ENCODE measurements at places on chromosomes 4 and X.

GRCh38 chr4:75512386-75513211, 1.6 kb downstream of the RCHY1 start:
- peak; percentile 34 for DNase-seq

DNA sequence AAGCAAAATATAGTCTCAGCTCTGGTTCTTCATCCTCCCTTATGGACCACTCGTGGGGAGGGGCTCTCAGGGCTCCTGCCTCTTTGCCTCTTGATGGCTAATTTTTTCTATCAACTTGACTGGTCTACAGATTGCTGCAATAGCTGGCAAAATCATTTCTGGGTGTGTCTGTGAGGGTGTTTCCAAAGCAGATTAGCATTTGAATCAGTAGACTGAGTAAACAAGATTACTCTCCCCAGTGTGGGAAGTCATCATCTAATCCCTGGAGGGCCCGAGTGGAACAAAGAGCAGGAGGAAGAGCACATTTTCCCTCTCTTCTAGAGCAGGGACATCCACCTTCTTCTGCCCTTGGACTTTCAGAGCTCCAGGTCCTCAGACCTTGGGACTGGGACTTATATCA, 153.5 kb downstream of the STK32B start:
- no peak for DNase-seq

DNA sequence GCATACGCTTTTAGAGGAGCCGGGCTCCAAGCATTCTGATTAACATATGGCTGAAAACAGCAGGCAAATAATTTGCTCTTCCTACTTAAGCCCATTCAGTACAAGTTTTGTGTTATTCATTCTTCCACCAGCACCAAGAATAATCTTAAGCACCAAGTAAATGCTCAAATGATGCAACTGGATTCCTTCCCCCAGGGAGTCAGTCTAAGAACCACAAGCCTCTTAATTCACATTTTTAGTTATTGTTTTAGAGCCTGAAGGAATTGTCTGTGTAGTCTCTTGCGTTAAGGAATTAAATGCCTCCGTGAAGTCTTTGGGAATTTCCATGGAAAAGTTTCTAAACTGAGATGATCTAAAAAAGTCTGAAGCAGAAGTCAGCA, 61.5 kb upstream of the MAGEB2 start:
- no peak for DNase-seq

DNA sequence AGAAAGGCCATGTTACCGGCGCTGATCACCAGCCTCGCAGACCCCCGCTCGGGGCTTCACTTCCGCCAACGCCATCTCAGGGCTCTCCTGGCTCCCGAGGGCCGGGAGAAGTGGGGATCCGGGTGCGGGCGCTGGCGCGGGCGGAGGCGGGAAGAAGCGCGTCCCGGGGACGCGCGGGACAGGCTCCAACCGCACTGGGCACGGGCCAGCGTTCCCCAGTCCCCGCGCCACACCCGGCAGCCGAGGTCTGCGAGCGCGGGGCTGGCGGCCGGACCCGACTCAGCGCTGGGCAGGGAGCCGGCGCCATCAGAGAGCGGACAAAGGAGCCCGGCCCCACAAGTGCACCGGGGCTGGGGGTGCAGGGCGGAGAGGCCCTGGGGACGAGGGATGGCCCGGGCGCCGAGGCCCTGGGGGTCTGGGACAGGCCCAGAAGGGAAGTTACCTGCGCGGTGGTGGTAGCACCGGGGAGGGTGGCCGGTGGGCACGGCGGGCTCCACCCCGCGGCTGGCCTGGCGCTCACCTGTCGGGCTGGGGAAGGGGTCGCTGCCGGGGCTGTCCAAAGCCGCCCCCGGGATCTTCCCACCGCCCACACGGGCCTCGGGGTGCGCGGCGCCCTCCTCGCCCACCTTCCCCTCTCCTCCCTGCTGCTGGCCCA, 449 bp downstream of the CTPS2 start:
- peak; percentile 11 for DNase-seq

- no peak for DNase-seq
Observed at GRCh38 chr4:99084595-99084994, 4.0 kb downstream of the ADH5 start.

DNA sequence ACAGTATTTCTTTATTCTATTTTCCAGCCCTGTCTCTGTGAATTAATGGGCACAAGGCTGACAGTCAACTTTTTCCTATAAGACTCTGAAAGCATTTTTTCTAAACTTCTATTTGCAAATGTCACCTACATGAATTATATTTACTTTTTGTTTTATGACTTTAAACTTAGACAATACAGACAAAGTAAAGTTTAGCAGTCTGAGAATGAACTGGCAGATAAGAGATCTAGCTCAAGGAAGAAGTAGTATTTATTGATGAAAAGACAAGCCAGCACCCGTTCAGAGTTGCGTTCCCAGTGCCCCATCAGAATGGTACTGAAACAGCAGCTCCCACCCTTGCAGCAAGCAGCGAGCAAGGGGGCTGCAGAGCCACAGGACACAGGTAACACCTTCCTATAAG, 148.5 kb downstream of the FAM13A start:
- no peak for DNase-seq

DNA sequence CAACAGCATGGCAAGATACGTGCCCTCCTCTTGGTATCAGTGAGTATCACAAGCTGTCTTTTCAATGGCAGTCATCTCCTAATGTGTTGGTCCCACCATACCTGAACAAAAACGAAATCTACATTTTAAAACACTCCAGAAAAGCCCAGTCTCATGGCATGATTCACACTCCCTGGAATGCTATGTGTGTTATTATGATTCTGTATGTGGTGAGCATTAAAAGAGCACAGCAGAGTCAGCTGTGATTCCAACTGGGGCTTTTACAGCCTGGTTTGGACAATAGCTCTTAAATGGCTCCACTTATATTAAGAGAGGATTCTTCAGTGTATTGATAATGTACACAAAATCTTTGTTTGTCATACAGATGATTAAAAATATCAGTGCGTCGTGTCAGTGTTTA, 274.1 kb upstream of the GK2 start:
- DNase-seq: no peak

DNA sequence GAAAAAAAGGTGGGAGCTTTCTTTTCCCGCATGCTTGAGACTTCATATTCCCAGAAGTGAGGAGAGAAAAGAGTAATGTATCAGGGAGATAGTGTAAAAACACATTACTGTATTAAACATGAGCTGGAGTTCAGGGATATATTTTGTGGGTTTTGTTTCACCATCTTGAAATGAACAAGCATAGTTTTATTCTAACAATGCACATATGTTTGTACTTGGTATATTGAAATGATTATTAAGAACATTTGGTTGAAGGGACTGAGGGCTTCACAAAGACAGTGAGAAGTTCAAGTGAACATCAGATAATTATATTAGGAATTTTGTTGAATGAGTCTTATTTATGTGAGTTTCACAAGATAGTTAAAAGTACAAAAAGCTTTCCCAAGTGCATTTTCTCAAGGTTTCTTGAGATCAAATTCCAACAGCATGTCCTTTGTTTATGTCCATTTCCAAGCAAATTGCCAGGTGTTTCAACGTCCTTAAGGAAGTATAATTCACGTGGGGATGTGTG, 368.8 kb downstream of the ANKRD50 start:
- DNase-seq: no peak

- DNase-seq: peak; percentile 44
Observed at GRCh38 chr4:168585168-168586091, 88.6 kb downstream of the PALLD start.

DNA sequence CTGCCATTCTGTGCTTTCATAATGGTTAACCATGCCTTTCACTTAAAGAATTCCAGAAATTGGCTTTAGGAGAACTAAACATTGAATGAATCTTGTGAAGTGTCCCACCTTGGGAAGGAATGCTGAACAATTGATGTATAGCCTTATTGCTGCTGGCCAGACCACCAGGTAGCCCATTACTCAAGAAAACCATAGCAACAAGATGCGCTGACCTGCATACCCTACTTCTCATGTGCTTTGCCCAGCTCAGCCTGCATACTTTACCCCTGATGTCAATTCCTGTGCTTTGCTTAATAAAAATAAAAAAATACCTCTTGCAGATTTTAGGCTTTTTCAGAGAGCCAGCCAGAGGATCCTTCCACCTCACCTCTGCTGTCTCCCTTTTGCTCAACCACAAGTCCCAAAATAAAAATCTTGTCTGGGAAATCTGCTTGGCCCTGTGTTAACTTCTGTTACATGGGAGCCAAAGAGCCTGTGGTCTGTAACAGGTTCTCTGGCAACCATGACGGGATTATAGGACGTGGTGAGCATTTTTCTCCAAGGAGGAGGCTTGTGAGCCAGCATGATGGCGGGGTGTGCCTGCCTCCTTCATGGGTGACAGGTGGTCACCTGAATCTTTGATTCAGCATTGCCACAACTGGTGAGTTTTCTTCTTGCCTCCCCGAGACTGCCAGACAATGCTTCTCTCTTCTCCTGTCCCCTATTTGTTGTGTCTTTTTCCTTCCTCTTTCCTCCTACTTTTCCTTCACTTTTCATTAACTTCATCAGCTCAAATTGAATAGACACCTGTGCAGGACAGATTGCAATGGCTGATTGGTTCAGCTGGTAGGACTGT, 106.8 kb downstream of the ARSJ start:
- DNase-seq: no peak

DNA sequence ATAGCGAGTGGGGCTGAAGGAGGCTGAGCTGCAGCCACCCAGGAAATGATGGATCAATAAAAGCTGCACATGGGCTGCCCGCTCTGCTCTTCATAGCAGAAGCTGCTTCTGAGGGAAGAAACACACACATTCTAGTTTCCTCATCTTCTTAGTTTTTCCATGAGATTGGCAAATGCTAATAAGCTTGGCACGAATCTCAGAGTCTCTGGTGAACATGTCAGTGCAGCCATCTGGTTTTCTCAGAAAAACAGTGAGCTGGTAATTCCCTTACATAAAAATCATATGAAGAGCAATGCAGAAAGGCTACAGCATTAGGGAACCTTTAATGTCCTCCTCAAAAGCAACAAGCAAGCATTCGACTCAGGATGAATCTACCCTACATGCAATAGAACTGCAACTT, 69.9 kb downstream of the GATB start:
- no peak for DNase-seq

DNA sequence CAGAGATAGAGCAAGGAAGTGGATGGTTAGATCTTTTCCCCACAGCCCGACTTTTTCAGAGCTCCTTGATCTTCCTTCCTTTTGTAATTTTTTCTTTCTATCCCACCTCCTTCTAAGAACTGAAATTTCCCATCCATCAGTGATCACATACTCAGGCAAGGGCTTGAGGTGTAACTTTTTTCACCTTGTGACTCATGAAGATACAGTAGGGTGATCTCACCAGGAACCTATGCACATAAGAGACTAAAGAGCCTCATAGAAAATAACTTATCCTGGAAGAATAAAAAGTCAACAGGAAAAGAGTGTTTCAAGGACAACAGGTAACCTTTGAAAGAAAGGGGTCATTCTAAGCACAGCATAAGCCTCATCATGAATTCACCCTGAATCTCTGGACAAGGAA, 131.2 kb upstream of the HCCS start:
- DNase-seq: no peak

DNA sequence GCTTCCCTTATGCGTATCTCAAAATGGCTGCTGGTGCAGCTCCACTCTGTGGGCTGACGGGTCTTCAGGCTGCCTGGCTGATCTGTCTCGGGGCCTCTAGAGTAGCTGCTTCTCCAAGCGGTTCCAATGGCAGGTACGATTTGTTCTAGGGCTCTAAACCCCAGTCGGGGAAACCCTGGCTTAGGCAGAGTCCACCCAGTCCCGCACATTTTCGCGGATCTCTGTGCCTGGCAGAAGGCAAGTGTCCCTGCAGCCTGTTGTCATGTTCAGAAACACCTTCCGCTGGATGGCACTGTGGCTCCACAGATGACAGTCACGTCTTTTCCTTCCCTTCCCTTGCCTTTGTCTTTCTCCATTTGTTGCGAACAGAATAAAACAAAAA, 54.4 kb downstream of the NBDY start:
- DNase-seq: no peak

DNA sequence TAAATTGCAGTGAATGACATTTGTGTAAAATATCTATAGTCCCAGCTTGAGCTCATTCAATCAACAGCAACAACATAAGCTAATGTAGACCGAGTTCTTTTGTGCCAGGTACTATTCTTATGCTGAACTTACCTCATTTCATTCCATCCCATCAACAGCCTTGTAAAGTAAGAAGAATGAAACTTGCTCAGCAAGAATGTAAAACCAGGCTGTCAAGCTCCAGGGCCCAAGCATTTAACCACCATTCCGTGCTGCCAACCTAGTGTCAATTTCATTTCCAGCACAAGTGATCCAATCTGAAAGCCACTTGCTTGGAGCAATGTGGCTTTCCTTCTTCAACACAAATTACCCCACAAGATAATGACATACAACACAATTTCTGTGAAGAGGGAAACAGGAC, 36.6 kb downstream of the RASSF6 start:
- DNase-seq: no peak

- no peak for DNase-seq
Observed at GRCh38 chr4:180618396-180618795, 1624.8 kb upstream of the TENM3 start.

DNA sequence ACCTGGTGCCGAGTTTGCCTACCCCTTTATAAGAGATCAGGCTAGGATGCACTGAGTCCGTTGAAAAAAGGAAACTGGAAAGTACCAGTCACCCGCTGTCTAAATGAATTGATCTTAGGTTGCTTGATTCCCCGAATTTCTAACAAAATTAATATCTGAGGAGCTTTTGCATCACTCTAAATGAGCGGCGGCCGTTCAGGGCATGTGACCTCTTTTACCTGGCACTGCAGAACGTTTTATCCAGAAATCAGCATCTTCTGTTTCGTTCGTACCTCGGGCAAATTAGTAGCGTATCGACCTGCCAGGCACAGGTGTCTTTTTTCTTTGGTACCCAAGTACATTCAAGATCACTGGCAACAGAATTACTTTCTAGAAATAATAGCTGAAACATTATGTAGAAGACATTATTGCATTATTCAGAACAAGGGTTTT, 876 bp downstream of the KLHL2 start:
- DNase-seq: no peak

DNA sequence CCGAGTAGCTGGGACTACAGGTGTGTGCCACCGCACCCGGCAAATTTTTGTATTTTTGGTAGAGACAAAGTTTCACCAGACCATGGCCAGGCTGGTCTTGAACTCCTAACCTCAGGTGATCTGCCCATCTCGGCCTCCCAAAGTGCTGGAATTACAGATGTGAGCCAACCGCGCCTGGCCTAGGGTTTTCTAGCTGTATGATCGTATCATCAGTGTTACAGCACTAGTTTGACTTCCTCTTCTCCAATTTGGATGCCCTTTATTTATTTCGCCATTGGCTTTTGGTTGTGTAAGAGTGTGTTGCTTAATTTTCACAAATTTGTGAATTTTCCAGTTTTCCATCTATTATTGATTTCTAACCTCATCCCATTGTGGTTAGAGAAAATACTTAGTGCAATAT, 5.2 kb downstream of the TKTL1 start:
- no peak for DNase-seq

DNA sequence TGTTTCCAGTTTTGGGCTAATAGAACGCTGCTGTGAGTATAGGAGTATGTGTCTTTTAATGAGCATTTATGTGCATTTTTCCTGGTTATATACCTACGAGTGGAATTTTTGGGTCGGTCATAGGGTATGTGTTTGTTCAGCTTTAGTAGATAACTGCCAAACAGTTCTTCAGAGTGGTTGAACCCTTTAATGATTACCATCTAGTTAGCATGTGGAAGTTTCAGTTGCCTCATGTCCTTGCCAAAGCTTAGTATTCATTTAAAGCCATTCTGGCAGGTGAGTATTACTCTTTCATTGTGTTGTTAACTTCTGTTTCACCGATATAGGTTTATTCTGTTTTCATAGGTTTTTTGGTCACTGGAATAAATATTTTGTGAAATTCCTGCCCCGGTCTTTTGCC, 229.1 kb downstream of the ARHGAP10 start:
- DNase-seq: no peak

GRCh38 chr4:169410839-169411770, 140.3 kb upstream of the SH3RF1 start:
- peak; percentile 38 for DNase-seq

GRCh38 chr4:87399148-87399547, 8.2 kb upstream of the HSD17B11 start:
- no peak for DNase-seq

Measured in NAMALWA (cell line).